Stomach (tissue), 19 donors: ENCODE measurements at places on chromosomes 7 and 10.

GRCh38 chr7:128835231-128835751 lies 5.1 kb downstream of the FLNC start:
- no peak for DNase-seq

DNA sequence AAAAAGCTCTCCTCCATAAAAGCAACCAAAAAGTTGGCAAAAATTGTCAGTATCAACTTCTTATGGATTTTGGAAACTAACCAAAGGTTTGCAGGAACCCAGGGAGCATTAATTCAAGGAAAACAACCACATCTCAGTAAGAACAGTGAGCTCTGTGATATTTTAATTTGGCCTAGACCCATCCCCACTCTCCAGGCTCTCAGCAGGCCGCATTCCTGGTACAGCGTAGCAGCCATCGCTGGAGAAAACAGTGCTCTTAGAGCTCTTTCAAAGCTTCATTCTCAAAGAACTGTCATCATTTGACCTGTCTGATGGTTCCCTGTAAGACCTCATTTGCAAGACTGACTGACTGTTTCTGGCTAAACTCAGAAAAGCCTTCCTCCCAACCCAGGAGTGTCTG lies 81.9 kb downstream of the NUDCD3 start:
- DNase-seq: no peak

DNA sequence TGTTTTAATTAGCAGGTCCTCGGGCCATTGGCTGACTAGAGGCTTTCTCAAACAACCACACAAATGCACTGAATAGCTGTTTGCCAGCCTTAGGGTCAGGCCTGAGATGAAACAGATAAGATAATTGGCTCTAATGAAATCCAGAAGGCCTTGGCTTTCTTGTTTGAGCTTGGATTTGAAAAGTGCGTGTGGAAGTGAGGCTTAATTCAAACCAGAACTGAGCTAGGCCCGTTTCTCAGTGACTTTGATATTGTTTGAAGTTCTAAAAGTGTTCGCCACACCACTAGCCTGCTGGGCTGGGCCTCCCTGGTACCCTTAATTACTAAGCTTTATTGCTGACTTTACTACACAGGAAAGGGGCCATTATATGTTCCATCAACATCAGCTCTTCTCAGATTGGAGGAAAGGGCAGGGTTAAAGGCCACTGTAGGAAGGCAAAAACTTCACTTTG lies 270.6 kb downstream of the TWIST1 start:
- no peak for DNase-seq

DNA sequence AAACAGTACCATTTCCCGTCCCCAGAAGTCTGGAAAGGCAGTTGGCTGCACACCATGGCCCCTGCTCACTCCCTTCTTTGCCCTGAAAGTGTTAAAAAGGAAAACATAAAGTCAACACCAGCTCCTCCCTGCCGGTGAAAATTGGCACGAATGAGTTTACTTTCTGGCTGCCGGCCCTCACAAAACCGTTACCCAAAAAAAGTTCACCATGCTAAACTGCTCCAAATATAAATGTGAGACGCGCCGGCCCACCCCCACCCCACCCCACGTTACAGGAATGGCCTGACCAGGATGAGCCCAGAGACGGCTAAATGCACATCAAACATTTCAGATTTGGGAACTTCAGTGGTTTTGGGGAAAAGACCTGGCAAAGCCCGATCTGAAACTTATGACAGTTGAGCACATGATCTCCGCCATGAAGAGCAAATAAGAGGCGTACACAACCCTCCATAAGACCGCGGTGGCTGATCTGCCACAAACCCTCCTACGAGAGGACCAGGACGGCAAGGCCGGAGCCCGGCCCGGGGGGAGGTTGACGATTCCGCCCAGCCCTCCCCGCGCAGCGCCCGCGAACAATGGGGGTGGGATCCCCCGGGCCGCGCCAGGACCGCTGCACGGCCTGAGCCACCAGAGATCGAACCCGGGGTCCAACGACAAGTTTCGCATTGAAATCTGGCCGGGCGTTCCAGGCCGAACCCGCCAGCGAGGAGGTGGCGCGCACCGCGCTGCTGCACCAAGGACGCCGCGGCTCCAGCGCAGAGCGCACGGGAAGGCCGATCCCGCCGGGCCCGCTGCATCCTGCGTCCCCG lies 952 bp downstream of the DIP2C start:
- peak; percentile 77 for DNase-seq

- no peak for DNase-seq
Observed at GRCh38 chr7:116351966-116352365, 141.6 kb downstream of the TES start.

- DNase-seq: no peak
Observed at GRCh38 chr7:135286876-135287275, 53.2 kb downstream of the STRA8 start.

DNA sequence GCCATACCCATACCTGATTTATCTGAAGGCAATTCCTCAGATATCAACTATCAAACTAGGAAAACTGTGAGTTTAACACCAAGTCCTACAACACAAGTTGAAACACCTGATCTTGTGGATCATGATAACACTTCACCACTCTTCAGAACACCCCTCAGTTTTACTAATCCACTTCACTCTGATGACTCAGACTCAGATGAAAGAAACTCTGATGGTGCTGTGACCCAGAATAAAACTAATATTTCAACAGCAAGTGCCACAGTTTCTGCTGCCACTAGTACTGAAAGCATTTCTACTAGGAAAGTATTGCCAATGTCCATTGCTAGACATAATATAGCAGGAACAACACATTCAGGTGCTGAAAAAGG lies 69.0 kb upstream of the RSBN1L start:
- no peak for DNase-seq

DNA sequence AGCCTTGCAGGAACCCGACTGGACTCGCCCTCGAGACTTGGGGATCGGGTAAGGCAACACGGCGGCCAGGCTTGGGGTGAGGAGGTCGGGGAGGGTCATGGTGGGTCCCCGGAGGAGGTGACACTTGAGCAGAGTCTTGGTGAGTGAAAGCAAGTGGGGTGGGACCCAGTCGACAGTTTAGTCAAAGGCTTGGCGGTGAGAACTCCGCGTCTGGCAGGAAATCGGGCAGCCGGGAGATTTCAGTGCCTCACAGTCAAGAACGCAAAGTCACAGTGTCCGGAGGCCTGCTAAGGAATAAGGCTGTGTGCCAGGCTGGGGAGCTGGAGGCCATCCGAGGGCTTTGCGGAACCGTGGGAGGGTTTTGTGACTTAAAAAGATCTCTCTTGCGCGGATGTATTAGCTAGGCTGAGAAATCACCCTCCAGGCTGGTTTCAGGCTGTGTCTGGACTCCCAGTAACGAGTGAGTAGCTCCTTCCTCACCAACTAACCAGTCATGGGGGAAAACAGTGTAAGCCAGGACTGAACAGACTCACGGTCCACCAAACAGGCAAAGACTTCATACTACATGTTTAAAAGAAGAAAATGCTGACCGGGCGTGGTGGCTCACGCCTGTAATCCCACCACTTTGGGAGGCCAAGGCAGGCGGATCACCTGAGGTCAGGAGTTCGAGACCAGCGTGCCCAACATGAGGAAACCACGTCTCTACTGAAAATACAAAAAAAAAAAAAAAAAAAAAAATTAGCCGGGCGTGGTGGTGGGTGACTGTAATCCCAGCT lies 613 bp downstream of the AP5Z1 start:
- peak; percentile 70 for DNase-seq

DNA sequence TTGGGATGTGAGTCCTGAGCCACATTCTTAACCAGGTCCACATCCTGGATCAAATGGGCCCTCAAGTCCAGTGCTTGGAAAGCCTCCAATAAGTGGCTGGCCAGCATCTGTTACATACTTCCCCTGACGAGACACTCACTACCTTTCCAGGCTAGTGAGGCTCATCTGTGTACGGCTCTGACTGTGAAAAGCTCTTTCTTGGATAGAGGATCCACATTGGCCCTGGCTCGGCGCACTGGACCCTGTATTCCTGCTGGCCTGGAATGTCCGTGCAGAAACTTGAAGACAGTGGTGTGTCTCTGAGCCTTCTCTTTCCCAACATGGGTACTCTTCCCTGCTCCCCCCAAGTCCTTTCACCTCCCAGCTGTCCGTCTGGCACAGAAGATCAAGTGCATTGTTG lies 35.5 kb downstream of the MYL10 start:
- DNase-seq: no peak

- no peak for DNase-seq
Observed at GRCh38 chr10:12067336-12067735, 1.4 kb upstream of the DHTKD1 start.
